ENCODE measurements at places on chromosomes 13 and 19.

GRCh38 chr13:76538004-76538403, 348.2 kb downstream of the KCTD12 start:
- DNase-seq, result no peak

DNA sequence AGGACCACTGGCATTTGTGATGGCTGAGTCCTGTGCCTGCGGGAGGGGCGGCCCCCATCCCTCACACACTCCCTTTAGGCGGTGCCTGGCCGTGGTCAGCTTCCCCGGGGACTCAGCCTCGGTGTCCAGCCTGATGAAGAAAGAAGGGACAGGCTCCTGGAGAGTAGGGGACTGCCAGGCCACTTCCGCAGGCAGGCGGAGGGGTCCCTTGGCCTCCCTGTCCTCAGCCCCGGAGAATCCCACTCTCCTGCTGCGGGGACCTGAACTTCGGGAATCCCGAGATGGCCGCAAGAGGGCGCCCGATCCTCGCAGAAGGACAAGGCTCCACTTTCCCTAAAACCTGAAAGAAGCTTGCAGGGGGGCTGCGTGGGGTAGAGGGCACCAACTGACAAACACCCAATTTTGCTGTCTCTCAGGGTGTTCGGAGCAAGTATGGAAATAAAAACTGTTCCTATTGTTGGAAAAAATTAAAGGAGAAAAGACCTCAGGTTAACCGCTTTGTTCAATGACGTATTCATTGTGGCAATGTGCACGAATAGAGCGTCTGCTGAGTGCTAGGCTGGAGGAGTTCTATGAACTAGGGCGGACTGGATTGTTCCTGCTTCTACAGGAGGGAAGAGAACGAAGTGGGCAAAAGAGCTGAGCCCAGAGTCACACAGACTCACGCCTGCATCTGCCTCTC, 297.3 kb downstream of the ZNF536 start:
- no peak for DNase-seq

GRCh38 chr13:112212533-112212932, 145.6 kb downstream of the SOX1 start:
- DNase-seq, result no peak

- no peak for DNase-seq
These were observed 32.7 kb upstream of the CSNK1A1L start for GRCh38 chr13:37138169-37138568.

DNA sequence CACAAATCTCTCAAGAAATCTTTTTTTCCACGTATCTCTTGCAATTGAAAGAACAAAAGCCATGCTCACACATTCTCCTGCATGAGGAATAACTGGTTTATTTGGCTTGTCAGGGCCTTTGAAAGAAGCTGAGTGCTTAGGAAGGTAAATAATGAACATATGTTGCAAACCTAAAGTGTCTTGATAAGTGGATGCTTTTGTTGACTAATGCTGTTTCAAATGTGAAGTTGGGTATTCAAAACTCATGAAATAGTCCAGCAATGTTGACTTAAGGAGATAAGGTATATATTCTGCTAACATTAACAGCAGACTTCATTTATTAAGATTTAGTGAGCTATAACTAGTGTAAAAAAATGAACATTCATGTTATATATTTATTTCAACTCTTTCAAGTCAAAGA, 1792.7 kb upstream of the MIR17HG start:
- peak; percentile 42 for DNase-seq

DNA sequence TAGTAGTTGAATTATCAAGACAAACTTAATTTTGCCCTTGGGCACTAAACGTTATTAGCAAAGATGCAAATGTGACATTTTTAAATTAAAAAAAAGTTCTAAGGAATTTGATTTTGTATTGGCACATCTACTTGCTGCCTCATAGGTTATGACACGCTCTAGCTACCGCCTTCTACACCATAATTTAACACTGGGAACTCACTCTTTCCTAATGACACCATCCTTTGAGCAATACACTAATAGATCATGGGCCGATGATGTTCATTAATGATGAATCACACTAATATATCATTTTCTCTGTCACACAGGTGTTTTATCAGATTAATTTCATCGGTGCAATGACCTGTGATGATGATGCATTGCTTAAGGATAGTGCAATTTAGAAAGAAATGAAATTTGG, 528.8 kb upstream of the PCDH9 start:
- no peak for DNase-seq

- no peak for DNase-seq
These were observed 1.2 kb downstream of the SLC7A1 start for GRCh38 chr13:29594303-29594709.

DNA sequence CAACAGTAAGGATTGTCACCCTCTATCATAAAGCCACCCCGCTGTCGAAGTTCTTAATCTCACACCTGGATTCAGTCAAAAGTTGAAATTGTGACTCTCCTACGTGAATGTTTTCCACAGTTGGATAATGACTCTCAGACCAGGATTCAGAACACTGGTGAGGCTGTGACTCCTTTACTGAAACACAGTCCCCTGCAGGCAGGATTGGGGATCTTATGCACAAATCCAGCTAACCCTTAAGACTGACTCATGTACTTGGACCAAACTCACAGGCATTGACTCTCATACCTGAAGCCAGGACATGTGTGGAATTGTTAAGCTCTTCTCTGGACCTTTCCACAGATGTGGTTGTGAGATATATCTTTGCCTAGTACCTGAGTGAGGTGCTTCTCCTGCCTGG, 46.8 kb downstream of the ZNF85 start:
- no peak for DNase-seq

DNA sequence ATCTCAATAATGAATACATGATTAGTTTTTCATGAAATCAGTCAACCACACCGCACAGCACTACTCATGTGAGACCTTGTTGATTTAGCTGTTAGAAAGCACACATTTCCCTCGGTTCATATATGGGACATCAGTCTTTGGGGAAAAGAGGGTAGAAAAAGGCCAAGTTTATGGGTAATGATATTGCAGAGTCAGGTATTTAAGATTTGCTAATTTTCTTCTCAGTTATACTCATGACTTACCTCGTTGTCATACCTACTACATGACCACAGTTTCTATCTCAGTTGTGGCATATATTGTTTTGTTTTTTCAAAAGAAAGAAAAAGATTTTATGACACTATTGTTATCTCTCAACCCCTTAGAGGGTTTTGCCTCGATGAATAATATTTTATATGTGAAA, 165.6 kb downstream of the POU4F1 start:
- no peak for DNase-seq

GRCh38 chr13:110411688-110412059, 104.6 kb downstream of the COL4A2 start:
- no peak for DNase-seq

DNA sequence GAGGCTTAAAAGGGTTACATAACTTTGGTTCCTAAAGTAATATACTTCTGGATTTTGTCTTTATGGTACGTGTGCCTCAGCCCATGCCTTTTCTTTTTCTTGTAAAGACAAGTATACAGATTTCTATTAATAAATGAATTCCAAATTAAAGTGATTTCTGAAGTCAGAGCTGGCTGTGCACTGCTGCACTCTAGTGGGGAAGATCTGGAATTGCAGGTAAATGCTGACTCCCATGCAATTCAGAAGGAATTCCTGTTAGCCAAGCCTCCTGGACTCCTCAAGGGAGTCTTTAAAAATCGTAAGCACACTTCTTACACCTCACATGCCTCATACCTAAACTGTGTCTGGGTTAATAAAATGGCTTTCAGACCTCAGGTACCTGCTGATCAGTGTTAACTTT, 118.4 kb upstream of the SLC7A1 start:
- DNase-seq, result no peak

GRCh38 chr19:3268326-3268725, 43.9 kb downstream of the CELF5 start:
- DNase-seq, result no peak

DNA sequence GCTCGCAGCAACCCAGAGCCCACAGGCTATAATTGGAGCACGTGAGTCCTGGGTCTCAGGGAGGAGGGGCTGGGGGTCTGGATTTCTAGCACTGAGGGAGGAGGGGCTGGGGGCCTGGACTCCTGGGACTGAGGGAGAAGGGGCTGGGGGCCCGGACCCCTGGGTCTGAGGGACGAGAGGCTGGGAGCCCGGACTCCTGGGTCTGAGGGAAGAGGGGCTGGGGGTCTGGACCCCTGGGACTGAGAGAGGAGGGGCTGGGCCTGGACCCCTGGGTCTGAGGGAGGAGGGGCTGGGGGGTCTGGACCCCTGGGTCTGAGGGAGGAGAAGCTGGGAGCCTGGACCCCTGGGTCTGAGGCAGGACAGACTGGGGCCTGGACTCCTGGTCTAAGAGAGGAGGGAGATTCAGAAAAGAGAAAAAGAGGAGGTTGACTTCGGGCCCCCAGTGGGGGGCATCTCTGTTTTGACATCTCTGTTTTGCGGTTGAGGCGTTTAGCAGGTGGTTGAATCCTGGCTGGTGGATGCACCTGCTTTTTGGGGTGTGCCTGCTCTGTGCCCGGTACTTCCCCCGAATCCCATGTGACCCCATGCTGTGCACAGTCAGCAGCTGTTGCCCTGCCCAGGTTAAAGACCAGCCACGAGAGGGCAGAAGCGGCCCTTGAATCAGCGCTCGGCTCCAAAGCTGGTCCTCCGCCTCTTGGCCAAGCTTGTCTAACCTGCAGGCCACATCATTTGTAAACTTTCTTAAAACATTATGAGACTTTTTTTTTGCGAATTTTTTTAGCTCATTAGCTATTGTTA, 10.5 kb downstream of the PVR start:
- DNase-seq, result no peak

- no peak for DNase-seq
These were observed 3.0 kb upstream of the WDFY2 start for GRCh38 chr13:51581148-51581820.

GRCh38 chr13:80740071-80740470, 399.1 kb upstream of the SPRY2 start:
- no peak for DNase-seq

Data from NCI-H187 (cell line).